Activated CD4-positive, alpha-beta T cell treated with anti-CD3 and anti-CD28 coated beads for 4 hours (primary cell): ENCODE measurements at places on chromosomes 1 and 21.

- no peak for DNase-seq
Observed at GRCh38 chr21:44931501-44932407, 8.1 kb upstream of the SLX9 start.

DNA sequence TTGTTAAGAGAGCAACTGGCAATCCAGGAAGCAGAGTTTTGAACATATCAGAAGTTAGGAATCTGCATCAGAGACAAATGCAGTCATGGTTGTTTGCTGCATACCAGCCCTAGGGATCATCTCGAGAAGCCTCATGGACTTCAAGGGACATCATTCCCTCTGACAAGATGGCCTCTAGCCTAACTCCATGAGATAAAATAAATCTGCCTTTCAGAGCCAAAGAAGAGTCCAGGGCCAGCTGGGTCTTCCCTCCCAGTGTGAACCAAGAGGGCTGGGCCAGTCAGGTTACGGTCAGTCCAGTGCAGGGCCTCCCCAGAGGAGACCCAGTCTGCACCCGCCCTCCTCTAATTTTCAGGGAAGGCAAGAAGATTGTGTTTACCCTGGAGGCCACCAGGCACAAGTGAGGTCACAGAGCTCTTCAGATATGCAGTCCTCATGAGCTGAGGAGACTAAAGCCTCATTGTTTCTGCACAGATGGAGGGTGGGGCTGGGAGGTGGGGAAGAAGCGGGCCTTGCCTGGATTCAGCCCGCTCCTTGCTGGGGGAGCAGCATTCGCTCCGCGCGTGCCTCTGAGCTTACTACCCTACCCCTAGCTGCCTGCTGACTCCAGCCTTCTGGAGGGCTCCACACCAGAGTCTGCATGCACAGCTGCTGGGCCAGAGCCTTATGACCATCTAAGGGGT lies 52.8 kb downstream of the CAPN2 start:
- no peak for DNase-seq

GRCh38 chr1:71698186-71698585 lies 584.2 kb downstream of the NEGR1 start:
- no peak for DNase-seq

DNA sequence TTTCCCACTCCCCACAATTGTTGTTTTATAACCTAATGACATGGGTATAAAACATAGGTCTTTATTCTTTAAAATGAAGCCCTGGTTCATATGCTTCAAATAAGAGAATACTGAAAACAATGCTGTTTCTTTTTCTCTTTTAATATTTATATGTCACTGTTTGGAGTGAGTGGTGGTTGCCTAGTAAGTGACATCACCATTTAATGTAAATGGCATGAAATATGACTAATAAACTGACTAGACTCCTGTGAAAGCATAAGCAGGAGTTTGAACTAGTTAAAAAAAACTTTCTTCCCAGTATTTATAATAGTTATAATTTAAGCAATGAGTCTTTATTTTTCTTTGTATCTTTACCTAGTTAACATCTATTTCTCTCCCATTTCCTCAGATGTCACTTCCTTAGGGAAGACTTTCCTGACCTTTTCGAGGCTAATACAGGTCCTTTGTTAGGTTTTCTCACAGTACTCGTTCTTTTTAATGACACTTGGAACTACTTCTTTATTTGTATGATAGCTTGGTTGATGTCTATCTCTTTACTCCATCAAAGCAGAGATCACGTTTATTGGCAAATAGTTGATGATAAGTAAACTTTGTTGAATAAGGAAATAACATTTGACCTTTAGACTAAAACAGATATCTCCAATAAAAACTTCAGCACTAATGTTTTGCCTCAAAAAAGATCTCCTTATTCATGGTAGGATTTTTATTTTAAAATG lies 105.4 kb upstream of the PDC start:
- no peak for DNase-seq

- no peak for DNase-seq
Observed at GRCh38 chr1:116674011-116674531, 6.5 kb upstream of the IGSF3 start.

- DNase-seq, result no peak
Observed at GRCh38 chr1:9375912-9376311, 83.2 kb downstream of the SPSB1 start.

DNA sequence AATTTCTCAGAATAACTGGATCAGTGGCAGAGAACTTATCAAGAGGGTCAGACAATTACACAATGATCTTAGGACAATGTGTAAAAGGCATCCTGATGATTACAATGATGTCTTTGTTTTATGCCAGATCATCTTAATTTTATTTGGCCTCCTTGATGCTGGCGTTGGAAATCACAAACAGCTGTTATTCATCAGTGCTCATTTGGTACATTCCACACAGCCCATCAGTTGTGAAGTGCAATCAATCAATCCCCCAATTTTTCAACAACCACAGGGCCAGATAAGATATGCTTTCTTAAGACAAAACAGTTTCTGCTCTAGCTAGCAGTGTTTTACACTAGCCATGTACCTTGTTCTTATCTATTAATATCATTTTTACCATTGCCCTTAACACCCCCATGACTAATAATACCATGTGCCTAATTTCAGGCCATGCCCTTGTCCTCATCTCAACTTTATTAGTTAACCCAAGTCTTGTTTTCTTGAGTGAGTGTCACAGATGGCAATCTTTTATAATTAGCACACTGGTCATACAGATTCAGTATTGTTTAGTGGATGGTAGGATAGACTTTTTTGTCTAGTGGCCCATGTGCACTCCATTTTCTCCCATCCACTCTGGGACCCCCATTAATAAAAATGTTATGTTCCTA lies 40.8 kb upstream of the COL24A1 start:
- DNase-seq, result no peak

DNA sequence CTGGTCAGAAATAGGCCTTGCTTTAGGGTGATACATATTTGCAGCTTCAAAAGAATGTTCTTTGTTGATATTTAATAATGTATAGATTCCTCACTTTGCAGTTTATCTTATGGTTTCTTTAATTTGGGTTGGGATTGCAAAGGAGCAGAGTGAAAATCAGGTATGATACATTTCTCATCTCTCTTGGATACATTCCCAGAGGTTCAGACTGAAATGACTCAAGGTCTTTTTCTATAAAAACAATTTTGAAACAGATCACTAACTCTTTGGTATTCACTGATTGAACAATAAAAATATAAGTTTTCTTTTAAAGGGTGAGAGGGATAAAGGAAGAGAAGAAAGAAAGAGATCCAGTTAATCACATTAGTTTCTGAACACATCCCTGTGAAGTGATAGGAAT lies 606.5 kb upstream of the CAMK1G start:
- DNase-seq, result no peak
